ENCODE measurements at places on chromosomes 4 and X.

- no peak for DNase-seq
Observed at GRCh38 chr4:174581901-174582300, 59.6 kb upstream of the HPGD start.

DNA sequence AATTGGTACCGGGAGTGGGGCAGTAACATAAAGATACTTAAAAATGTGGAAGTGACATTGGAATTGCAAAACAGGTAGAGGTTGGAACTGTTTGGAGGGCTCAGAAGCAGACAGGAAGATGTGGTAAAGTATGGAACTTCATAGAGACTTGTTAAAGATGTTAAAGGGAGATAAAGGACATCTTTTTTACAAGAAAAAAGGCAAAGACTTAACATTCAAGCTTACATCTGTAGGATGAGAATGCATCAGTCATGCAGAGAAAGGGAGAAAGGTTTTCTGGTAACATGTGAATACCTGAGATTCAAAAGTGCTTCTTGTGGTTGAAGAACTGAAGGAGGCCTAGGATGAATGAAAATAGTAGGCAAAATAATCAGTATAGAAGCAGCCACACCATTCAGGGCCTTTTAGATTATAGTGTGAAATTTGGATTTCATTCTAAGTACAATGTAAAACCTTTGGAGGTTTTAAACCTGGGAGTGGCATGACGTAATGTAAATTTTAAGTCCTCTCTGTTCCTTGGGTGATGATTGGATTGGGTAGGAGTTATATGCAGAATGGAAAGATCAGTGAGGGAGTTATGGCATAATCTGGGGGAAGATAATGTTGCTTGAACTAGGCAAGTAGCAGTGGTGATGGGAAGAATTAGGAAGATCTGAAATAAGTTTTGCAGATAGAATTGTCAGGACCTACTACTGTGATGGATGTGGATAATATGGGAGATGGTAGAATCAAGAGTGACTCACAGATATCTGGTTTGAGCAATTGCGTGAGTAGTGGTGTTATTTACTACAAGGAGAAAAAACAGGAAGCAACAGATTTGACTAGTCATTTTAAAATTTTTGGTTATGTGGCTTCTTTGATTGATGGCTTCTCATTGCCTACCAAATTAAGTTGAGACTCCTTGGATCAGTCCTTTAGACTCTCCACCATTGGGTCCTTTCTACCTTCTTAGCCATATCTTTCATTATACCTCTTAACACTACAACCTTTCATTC lies 138.7 kb downstream of the VSIG4 start:
- DNase-seq: no peak

GRCh38 chrX:45845142-45845541 lies 644.5 kb upstream of the DIPK2B start:
- no peak for DNase-seq

GRCh38 chrX:48676893-48677270 lies 6.7 kb upstream of the WAS start:
- no peak for DNase-seq

DNA sequence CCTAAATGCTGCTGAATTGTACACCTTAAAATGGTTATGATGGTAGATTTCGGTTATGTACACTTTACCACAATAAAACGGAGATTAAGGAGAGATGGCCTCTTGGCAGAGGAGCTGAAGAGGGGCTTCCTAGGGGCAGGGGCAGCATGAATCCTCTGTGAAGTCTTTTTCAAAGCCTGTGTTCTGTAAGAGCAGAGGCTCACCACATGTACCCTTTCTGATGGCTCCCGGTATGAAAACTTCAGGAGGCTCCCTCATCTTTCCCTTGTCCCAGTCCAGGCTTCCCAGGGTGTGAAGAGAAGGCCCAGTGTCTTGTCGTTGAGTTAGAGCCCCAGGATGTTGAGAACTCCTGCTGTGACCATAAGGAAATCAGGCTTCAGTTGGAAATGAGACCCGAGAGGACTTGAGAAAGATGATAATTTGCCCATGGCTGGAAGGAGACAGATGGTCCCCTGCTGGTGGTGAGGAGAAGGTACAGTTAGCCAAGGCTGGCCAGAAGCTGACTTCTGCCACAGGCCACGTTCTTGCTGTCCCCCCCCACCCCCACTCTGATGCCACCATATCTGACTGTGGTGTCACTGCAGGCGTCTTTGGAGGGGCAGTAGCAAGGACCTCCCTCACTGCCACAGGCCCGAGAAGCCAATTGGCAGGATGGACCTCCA lies 31.8 kb upstream of the MTM1 start:
- DNase-seq: no peak

GRCh38 chrX:150486011-150486410 lies 82.4 kb upstream of the MTM1 start:
- peak; percentile 46 for DNase-seq

- DNase-seq: no peak
Observed at GRCh38 chr4:143282211-143282707, 54.4 kb upstream of the GAB1 start.

DNA sequence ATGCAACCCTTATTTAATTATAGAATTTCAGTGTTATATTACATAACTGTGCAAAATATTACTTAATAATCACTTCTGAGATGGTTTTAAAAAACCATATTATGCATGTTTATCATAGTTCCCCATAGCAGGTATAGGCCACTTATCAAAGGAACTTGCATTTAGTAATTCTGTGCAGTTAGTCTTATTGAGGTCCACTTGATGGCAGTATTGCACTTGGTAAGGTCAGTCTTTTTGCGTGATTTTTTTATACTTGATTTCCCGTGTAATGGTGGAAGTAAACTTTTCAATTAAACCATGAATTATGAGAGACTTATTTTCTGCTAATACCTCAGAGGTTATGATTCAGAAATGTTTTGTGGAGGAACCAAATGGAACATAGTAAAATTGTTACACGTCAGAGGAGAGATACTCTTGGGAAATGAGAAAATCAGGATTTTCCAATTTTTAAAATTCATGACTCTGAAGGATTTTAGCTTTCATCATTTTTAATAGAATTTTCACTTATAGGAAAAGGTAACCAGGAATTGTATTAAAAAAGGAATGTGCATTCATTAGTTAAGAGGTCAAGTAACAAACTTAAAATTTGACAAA lies 230.0 kb downstream of the CCSER1 start:
- no peak for DNase-seq

- no peak for DNase-seq
Observed at GRCh38 chr4:73883306-73883705, 14.1 kb downstream of the CXCL1 start.

DNA sequence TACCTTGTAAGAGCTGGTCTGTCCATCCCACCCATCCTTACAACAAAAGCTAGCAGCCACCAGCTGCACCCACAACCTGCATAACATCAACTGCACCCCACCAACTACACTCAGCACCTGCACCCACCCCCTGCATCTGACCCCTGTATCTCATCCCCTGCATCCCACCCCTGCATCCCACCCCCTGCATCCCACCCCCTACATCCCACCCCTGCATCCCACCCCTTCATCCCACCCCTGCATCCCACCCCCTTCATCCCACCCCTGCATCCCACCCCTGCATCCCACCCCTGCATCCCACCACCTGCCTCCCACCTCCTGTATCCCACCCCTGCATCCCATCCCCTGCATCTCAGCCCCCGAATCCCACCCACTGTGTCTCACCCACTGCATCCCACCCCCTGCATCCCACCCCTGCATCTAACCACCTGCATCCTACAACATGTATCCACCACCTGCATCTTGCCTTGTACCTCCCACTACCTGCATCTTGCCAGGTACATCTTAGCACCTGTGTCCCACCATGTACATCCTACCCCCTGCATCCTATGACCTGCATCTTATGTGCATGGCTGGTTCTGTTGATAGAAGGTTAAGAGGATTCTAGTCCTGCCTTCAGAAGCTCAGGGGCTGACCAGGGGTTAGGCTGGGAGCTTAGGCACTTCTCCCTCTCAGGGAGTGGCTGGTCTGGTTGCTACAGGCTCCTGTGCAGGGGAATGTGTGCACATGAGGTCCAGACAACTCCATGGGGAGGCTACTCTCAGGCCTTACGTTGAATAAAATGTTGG lies 9.4 kb downstream of the TMEM271 start:
- DNase-seq: no peak

DNA sequence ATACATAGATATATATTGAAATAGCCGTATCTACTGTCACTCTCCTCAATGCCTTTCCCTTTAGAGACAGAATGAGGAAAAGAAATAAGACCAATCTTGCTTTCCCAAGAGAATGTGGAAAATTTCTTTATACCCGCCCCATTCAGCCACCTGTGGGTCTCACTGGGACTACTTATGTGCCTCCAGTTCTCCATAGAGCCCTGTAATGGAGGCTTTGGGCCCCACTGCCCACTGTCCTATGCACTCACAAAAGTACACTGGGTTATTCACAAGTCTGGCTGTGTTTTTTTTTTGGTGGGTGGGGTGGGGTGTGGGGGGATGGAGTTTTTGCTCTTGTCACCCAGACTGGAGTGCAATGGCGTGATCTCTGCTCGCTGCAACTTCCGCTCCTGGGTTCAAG lies 70.4 kb upstream of the ELOVL6 start:
- DNase-seq: no peak

- no peak for DNase-seq
Observed at GRCh38 chrX:38717871-38718270, 83.4 kb upstream of the MID1IP1 start.

GRCh38 chr4:170087163-170087700 lies 2.5 kb downstream of the AADAT start:
- no peak for DNase-seq

DNA sequence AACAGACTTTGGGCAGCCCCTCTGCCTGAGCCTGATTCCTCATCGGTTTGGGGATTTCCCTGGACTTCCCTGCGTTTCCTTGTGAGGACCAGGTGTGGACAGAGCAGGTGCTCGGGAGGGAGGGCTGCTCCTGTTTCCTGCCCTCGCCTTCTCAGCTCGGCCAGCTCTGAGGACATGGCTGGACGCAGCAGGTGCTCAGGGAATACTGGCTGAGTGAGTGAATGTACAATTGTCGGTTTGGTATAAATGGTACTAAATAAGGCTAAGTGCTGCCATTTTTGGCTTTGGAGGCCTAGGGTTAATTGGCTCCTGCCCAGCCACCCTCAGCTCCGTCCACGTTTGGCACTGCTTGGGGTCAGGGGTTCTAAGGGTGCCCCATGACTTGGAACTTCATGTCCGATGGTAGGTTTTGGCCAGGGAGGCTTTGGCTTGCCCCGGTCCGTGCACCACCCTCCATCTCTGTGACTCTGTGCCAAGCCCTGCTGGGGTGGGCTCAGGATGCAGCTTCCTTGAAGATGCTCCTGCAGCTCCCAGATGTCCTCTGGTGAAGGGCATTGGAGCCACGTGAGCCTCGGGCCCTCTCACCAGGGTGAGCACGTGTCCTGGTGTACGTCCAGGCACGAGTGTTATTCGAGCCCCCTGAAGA lies 45.0 kb upstream of the NKX1-1 start:
- DNase-seq: peak; percentile 3

GRCh38 chr4:149112109-149112508 lies 669.9 kb upstream of the NR3C2 start:
- DNase-seq: no peak

- no peak for DNase-seq
Observed at GRCh38 chr4:122882857-122883735, 39.3 kb downstream of the NUDT6 start.

DNA sequence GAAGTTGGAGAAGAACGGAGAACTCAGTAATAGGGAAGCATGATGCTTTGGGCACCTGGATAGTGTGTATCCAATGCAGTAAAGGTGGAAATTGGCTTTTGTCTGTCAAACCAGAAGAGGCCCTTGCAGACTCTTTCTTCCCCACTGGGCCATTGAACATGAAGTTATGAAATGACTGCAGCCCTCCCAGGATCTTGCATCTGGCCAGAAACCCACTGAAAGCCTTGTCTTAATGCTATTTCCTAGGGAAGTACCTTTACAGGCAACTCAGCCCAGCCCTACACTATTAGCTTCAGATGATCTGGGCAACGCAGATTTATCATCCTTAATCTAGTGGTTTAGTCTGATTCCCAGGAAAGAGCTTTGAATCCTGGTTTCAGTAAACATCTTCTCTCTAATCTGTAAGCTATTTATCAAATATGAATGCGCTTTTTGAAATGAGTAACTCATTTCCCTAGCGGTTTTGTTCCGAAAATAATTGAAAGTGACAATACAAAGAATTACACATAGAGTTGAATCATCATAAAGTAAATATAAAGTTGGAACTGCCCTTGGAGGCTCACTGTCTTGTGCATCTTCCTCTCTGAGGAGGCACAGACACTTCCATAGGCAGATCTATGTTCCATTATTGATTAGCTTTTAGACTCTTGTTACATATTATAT lies 464.1 kb downstream of the IDS start:
- DNase-seq: no peak

DNA sequence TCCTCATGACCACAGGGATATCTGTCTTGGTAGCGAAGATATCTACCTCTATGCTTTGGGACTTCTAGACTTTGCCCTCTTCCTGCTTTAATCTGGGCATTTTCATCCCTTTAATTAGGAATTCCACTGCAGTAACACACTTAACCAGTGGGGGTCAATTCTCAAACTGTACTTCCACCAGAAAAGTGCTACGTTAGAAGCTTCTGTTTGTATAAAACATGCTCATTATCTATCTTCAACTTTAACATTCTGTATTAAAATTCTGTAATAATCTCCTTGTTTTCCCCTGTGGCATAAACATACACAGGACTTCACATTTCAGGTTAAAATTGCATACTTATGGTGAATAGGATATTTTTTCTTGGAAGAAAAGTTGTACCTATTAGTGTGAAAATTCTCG lies 105.6 kb downstream of the AMMECR1 start:
- DNase-seq: no peak

- DNase-seq: no peak
Observed at GRCh38 chr4:135316266-135316779, 1114.7 kb upstream of the PABPC4L start.

DNA sequence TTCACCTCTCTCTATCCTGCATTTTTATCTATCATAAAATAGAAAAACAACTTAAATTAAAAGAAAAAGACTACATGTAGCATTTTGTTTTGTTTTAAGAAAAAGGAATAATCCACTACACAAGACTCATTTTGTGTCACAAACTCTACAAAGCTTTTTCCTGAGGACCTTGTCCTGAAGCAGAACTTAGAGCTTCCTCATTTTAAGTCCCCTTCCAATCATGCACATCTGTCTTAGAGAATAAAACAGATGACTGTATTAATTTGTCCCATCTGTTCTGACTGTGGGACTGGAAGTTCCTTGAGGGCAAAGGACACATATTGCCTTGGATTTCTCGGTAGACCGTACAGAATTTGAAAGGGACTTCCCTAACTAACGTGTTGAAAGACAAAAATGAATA lies 218.5 kb downstream of the COL25A1 start:
- DNase-seq: no peak

- no peak for DNase-seq
Observed at GRCh38 chrX:70405003-70405402, 18.1 kb upstream of the GDPD2 start.

- no peak for DNase-seq
Observed at GRCh38 chr4:45876235-45876890, 247.5 kb downstream of the GABRG1 start.

DNA sequence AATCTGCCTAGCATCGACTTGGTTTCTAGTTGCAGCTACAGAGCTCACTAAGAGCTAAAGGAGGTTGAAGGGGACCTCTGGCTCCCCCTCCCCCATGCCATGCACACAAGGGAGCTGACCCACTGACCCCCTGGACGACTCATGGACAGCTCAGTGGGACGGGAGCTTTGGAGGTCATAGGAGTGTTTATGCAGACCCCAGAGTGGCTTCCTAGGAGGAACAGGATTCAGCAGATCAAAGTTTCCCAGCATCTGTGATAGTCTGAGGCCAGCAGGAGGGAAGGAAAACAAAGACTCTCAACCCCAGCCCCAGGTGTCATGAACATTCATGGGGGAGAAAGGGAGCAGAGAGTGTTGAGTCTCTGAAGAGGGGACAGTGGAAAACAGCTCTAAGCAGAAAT lies 104.4 kb downstream of the ARSF start:
- no peak for DNase-seq
